IMR-90 (cell line): ENCODE measurements at places on chromosomes 2 and 18. TPM values are rescaled to one million over a fixed set of nuclear protein-coding genes. Genes with fewer than 3 reads are reported as not detected.
A peak's percentile ranks its signal among the peaks of the same experiment; 100 is the strongest.

PROKR1 gene
- total RNA-seq = not detected in 2 replicates

NR4A2 gene
- 0.72 and 2.8 TPM in 2 replicates for total RNA-seq

TRMT61B gene
- total RNA-seq = 5.7 and 11.1 TPM in 2 replicates

REG3G gene
- total RNA-seq = not detected in 2 replicates

SKA1 gene
- total RNA-seq = 5.9 and 13.9 TPM in 2 replicates

MOGAT1 gene
- not detected in 2 replicates for total RNA-seq

UGT1A1 gene
- total RNA-seq = not detected in 2 replicates

ALLC gene
- not detected in 2 replicates for total RNA-seq

DNA sequence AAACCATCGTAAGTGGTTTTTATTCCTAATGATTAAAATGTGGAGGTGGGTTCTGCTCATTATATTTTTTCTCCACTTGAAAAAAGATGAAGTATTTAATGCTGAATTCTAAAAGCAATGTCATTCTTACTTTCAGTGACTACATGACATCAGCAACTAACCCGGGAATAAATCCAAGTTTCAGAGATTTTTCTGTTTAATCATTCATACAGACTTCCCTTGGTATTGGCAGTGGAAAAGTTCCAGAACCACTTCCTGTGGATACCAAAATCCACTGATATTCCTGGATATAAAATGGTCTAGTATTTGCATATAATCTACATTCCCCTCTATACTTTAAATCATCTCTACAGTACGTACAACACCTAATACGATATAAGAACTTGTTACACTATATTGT, 128.6 kb downstream of the ZNF532 start:
- peak; percentile 90 for DNase-seq

DNA sequence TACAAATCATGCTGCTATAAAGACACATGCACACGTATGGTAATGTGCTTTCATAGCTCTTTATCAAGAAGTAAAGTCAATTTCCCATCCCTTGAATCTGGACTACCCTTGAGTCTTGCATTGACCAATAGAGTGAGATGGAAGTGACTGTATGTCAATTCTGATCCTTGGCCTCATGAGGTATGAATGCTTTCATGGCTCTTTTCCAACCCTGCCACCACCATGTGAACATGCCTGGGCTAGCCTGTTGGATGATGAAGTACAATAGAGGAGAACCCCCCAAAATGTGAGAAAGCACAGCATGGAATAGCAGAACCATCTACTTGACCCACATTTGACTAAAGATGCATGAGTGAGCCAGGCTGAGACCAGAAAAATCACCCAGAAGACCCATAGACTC, 237.0 kb downstream of the NYAP2 start:
- DNase-seq = no peak

DNA sequence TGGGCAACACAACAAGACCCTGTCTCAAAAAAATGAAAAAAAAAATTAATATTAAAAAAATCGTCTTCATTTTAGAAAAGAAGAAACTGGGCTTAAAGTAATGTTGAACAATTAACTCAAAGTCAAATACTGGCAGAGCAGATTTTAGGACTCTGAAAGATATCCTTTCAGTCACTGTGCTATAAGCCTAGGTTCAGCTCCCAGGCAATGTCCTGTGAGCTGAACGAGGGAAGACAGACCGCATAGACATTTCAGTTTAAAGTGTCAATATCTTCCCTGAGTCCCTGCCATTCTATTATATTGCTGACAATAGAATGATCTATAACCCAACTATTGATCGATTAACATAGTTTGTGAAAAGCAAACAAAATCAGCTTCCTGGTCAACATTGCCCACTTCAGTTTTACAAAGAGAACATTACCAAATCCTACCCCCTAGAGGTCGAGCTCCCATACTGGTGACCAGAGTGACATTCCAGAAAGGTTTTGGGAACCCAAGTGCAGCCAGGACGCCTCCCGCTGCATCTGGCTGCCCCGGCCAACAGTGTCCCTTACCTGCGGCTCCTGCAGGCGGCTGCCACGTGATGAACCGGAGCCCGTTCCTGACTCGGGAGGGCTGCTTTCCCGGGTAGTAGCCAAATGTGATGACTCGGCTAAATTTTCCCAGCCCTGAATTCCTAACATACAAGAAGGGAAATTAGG, 639 bp downstream of the MRO start:
- DNase-seq = no peak

DNA sequence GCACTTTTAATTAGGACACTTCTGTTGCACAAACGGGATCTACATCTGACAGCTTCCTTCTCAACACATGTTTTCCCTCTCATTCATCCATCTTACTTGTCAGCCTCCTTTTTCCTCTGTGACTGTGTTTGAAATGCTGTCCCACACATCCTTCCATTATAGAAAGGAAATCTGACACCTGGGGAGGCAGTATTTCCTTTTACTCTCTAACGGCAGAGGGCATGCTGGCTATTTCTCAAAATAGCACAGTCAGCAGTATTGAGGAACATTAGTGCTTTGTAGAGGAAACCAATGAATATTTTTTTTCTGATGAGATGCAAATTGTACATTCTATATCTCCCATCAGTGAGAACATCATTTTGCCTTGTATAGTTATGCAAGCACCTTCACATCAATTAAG, 668.7 kb downstream of the SLC4A3 start:
- peak; percentile 27 for DNase-seq

GRCh38 chr2:240588006-240588655, 1.6 kb downstream of the CAPN10 start:
- DNase-seq = no peak

- DNase-seq = peak; percentile 45
Measured at GRCh38 chr18:75405351-75405750, 22.2 kb downstream of the SMIM21 start.

DNA sequence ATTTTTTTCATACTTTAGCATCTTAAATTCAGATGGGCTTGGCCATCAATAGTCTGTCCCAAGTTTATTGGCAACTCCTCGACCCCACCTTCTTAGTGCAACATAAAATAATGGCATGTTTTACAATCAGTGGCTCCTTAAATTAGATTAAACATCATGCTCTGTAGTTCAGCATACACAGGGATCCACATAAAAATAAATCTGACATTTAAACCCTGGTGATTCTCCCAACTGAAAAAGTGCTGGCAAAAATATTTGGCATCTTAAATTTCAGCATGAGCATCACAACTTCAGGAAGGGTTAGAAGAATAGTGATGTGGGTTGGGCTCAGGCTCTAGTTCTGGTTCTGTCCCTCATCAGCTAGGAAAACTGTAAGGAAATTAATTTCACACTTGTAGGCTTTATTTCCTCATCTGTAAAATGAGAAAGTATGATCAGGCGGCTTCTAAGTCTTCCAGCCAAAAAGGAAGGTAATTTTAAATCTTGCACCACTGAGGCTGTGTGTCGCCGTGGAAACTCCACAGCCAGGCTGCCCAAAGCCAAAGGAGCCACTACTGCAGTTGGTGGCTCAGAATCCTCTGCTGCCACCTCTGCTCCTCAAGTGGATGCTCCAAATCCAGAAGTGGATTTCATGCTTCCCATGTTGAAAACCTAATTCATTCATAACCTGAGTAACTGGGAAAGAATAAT, 17.6 kb upstream of the EPG5 start:
- no peak for DNase-seq
